ENCODE measurements at places on chromosomes 5 and 9.

- H3K27ac ChIP-seq = no peak overlapping the region
- H3K4me3 ChIP-seq = no peak overlapping the region
- peak; percentile 30 for DNase-seq
- peaks cover 4% of the 10 kb centered on the region for H3K27me3 ChIP-seq
- H3K36me3 ChIP-seq = no peaks in the 10 kb centered on the region
- H3K4me1 ChIP-seq = peaks cover 3% of the 10 kb centered on the region
Observed at GRCh38 chr5:81842795-81843398, 92.0 kb upstream of the SSBP2 start.

- no peaks in the 10 kb centered on the region for H3K36me3 ChIP-seq
- H3K27me3 ChIP-seq = no peaks in the 10 kb centered on the region
- no peak overlapping the region for H3K4me3 ChIP-seq
- no peak overlapping the region for H3K27ac ChIP-seq
- DNase-seq = no peak
- no peaks in the 10 kb centered on the region for H3K4me1 ChIP-seq
Observed at GRCh38 chr9:29449306-29449705, 1876.0 kb upstream of the C9orf72 start.

DNA sequence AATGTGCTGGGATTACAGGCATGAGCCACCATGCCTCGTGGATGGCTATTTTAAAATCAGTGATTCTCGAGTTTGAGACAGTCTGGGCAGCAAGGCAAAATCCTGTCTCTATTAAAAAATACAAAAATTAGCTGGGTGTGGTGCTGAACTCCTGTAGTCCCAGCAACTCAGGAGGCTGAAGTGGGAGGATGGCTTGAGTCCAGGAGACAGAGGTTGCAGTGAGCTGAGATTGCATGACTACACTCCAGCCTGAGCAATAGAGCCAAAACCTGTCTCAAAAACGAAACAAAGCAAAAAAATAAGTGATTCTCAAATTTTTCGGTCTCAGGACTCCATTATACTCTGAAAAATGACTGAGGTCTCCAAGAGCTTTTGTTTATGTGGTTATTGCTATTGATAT, 47.9 kb upstream of the HSPA9 start:
- no peaks in the 10 kb centered on the region for H3K36me3 ChIP-seq
- H3K27me3 ChIP-seq = peaks cover 42% of the 10 kb centered on the region
- H3K4me3 ChIP-seq = no peak overlapping the region
- no peak for DNase-seq

DNA sequence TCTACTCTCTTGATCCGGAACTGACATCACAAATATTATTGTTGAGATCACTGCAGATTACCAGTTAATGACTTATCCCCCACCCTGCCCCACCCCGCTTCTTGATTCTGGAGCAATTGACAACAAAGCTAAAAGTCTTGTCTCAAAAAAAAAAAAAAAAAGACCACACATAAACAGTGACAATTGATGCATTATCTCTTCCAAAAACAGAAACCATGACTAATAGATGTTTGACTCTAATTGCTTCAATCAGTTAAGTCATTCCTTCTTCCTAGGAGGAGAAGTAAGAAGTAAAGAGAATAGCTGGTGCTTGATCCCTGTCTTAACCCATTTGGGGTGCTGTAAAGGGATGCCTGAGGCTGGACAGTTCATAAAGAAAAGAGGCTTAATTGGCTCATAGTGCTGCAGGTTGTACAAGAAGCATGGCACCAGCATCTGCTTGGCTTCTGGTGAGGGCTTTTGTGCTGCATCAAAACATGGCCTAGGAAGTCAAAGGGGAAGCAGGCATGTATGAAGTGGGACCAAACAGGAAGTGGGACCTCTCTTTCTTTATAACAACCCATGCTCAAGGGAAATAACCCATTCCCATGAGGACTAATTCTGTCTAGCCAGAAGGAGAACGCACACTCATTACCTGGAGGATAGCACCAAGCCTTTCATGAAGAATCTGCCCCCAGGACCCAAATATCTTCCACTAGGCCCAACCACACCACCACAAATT, 158.7 kb downstream of the TMEM167A start:
- H3K4me1 ChIP-seq = no peaks in the 10 kb centered on the region
- H3K27me3 ChIP-seq = no peaks in the 10 kb centered on the region

DNA sequence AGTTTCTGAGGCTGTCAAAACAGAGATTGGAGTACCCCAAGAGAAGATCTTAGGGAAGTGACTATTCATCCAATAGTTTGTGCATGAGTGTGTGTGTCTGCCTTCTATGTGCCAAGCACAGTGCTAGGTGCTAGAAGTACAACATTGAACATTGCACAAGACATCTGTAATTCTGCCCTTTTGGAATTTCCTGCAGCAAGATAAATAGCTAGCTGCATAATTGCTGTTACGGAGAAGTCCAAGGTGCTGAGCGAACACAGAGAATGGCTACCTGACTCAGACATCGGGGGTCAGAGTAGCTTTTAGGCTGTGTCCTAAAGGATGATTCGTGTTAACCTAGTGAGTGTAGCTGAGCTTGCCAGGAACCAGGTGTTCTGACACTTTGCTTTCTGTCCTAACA, 44.8 kb downstream of the PAPPA start:
- no peaks in the 10 kb centered on the region for H3K4me1 ChIP-seq
- H3K36me3 ChIP-seq = no peaks in the 10 kb centered on the region
- H3K4me3 ChIP-seq = no peak overlapping the region
- no peak for DNase-seq
- H3K27me3 ChIP-seq = no peaks in the 10 kb centered on the region

- DNase-seq = no peak
- H3K4me1 ChIP-seq = no peaks in the 10 kb centered on the region
- H3K27ac ChIP-seq = no peak overlapping the region
- no peak overlapping the region for H3K4me3 ChIP-seq
- peaks cover 2% of the 10 kb centered on the region for H3K36me3 ChIP-seq
- no peaks in the 10 kb centered on the region for H3K27me3 ChIP-seq
Observed at GRCh38 chr9:125932012-125932411, 184.8 kb downstream of the PBX3 start.

Measured in activated CD4-positive, alpha-beta T cell treated with anti-CD3 and anti-CD28 coated beads, Interleukin-2, amount 10 ng/mL, durations not matched to agents 24 days and 14 days (primary cell).